ENCODE measurements at places on chromosomes 3 and 15. TPM values are rescaled to one million over a fixed set of nuclear protein-coding genes. Genes with fewer than 3 reads are reported as not detected.
A peak's percentile ranks its signal among the peaks of the same experiment; 100 is the strongest.

The PLCB2 gene
- polyA plus RNA-seq: 11.6 TPM

The PPARG gene
- polyA plus RNA-seq: 51.6 TPM

DNA sequence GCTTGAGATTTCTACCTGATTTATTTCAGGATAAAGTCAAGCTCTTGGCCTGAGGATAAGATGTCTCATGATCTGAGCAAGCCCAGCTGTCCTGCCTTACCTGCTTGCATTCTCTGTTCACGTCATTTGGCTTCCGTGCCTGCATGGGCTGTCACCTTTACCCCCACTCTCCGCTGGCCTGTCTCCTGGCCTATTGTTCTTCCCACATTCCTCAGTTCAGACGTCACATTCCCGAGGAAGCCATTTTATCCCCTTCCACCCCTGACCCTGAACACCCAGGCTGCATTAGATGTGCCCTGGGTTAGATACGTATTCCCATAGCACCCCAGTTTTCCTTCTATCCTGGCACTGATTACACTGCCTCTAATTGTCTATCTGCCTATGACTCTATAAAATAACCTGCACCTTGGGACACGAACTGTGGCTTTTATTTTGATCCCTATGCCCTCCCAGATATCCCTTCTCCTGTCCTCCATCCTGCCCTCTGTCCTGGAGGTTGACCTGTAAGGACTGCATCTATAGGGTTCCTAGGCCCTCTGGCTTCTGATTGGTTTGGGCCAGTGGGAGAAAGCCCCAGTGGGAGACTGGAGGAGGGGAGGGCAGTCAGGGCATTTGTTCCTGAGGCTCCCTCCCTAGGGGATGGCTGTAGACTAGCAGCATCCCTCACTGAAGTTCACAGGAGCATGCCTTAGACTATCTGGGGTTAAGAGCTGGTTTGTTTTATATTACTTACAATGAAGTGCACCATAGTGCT is 19.2 kb upstream of the UBE2Q2 start:
- DNase-seq: no peak

GRCh38 chr3:128484404-128485281 is 8.4 kb downstream of the GATA2 start:
- DNase-seq: no peak

GRCh38 chr15:95013381-95013780 is 782.0 kb downstream of the MCTP2 start:
- DNase-seq: no peak

DNA sequence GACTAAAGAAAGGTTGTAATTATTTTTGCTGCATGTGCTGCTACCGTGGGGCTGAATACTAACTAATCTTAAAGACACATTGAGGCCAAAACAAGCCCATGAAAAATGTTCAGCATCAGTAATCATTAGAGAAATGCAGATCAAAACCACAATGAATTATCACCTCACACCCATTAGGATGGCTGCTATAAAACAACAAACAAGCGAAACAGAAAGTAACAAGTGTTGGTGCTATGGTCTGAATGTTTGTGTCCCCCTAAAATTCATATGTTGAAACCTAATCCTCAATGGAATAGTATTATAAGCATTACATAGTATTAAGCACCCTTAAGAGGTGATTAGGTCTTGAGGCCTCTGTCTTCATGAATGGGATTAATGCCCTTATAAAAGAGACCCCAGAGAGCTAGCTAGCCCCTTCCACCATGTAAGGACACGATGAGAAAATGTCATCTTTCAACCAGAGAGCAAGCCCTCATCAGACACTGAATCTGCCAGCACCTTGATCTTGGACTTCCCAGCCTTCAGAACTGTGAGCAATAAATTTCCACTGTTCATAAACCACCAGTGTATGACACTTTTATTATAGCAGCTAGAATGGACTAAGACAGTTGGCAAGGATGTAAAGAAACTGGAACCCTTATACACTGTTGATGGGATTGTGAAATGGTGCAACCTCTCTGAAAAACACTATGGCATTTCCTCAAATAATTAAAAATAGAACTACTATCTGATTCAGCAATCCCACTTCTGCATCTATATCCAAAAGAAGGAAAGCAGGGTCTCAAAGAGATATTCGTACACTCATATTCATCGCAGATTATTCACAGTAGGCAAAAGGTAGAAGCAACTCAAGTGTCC is 76.1 kb downstream of the REC114 start:
- no peak for DNase-seq

DNA sequence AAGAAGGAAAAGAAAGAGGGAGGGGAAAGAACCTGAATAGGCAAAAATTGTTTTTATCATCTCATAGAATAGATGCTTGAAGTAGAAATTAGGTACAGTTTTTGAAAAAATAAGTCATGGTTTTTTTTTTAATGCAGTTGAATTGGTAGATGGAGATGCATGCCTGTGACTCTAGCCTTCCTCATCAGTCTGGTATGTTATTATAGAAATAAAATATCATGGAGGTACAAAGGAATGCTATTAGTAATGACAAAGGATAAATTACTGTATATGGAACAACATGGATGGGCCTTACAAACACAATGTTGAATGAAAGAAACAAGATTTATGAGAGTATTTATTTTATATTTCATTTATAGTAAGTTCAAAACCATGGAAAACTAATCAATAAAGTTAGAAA is 162.4 kb upstream of the GALNT15 start:
- no peak for DNase-seq

The RRP9 gene
- 16.4 TPM for polyA plus RNA-seq

The GOLGA6B gene
- 0.55 TPM for polyA plus RNA-seq

The TTLL13 gene
- 0.37 TPM for polyA plus RNA-seq

The AGBL1 gene
- polyA plus RNA-seq: not detected

- DNase-seq: peak; percentile 68
These were observed 2.7 kb downstream of the TMEM108 start for GRCh38 chr3:133040696-133041523.

DNA sequence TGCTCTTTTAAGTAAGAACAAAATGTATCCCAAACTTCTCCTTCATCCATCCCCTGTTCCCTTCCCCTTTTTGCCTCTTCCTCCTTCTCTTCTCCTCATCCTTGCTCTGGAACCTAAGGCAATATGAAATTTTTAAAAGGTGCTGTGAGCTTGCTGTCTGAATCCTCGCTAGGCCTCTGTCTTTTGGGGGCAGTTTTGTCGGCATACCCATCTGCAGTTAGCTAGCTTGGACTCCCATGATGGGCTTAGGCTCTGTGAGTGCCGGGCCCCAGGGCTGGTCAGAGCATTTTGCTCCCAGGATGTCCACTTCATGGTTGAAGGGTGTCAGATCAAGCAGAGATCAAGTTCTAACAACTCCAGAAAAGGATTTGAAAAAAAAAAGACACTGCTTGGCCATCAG is 18.6 kb downstream of the ZIC1 start:
- DNase-seq: no peak

- DNase-seq: no peak
These were observed 6.4 kb upstream of the NR1D2 start for GRCh38 chr3:23938688-23939087.

DNA sequence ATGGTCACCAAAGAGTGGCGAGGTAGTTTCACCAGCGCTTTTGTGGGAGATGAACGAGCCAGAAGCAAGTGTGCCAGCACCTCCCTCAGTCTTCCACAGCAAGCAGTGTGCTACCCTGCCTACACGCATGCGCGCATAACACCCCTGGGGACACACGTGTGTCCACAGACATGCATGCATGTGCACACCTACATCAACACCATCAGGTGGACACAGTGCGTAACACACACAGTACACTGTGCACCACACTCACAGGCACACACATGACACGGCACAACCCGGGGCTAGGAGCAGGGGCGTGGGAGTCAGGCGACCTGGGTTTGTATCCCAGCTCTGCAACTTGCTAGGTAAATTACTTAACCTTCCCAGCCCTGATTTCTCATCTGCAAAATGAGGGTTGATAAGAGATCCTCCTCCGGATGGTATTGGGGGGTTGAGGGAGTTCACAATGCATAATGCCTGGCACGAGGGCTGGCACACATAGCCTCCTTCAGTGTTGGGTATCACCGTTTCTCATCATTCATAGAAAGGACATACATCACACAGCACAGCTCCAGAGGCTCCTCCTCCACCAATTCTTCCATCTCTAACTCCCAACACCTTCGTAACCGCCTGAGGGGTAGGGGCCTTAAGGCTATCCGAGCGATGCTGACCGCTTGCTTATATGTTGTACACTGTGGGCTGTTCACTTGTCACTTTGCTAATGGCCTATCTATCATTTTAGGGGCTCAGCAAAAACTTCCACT is 174.9 kb downstream of the SMAD6 start:
- DNase-seq: no peak

The FOXL2 gene
- polyA plus RNA-seq: not detected

The GADL1 gene
- polyA plus RNA-seq: 4.0 TPM

The OR5K2 gene
- polyA plus RNA-seq: 0.55 TPM

- DNase-seq: no peak
These were observed 146.3 kb upstream of the SOX2 start for GRCh38 chr3:181565416-181565815.

The FGF12 gene
- polyA plus RNA-seq: 12.8 TPM

DNA sequence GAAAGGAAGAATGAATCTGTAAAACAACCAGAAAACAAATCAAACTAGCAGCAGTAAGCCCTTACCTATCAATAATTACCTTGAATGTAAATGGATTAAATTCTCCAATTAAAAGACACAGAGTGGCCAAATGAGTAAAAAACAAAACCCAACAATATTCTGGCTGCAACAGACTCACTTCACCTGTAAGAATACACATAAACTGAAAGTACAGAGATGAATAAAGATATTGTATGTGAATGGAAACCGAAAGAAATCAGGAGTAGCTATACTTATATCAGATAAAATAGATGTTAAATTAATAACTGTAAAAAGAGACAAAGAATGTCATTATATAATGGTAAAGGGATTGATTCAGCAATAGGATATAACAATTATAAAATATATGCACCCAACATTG is 514.5 kb upstream of the DPPA4 start:
- no peak for DNase-seq

The IL17RB gene
- 8.4 TPM for polyA plus RNA-seq

The SLC9A9 gene
- 6.7 TPM for polyA plus RNA-seq

DNA sequence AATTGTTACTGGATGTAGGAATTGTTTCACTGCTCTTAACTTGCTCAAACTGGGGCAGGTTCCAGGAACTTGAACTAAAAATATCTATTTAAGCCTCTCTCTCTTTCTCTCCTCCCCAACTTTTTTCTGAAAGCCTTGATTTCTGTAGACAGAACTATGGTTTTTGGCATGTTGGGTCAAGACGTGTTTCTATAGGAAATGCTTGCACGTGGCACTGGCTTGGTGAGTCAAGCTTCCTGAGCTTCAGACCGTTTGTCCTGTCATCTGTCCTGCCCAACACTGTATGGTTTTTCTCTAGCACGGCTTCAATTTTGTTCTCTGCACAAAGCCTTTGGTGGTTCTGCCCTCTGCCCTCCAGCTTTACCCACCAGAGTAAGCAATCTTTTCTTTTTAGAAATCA is 13.5 kb downstream of the EAF1 start:
- DNase-seq: no peak

The SIDT1 gene
- 2.7 TPM for polyA plus RNA-seq

DNA sequence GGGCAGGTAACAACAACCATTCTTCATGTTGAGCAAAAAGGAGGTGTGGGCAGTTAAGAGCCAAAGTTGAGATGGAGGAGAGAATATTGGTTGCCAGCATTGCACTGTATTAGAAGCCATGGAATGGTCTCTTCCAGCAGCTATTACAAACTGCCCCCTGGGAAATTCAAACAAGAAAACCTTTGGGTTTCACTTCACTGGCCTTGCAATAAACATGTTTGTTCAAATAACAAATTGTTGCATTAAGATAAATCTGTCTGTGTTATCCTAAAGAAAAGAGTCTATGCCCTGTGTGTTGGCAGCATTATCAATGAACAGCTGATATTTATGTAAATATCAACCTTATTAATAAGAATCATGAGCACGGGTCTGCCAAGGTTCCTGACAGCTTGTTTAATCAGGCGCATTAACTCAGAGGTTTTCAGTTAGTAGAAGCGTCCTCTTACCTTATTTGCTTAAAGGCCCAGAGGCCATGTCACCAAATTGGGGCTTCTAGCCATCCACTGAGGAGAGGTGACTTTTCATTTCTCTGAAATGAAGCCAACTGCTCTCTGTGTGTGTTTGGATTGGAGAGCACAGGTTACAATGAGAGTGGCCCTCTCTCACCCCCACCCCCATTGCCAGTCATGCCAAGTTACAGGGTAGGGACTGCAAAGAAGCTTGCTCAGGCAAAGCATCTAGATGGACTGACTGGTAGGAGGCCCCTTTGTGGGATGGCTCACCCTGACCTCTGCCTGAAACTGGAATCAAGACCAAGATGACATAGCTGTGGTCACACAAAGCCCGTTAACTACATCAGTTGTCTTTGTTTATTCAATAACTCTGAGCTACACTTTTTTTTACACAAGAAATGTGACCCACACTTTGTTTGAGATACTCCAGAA is 10.5 kb downstream of the FILIP1L start:
- no peak for DNase-seq

The ONECUT1 gene
- polyA plus RNA-seq: not detected

- no peak for DNase-seq
These were observed 42.1 kb downstream of the ZBTB38 start for GRCh38 chr3:141410408-141410807.

The CNTN6 gene
- 2.6 TPM for polyA plus RNA-seq

DNA sequence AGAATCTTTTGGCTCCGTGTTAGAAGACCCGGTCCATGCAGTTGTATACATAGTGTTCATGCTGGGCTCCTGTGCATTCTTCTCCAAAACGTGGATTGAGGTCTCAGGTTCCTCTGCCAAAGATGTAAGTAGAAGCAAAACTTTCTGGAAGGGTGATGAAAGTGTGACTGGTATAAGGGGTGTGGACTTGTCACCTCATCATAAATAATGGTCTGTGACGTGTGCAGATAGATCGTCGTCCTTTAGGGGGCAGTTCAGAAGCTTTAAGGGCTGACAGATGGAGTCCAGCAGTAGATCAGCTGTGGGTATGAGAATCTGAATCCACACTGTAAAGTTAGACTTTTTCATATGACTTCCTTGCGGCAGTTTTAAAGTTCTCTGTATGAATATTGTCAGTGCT is 15.3 kb downstream of the SEC61A1 start:
- no peak for DNase-seq

- DNase-seq: no peak
These were observed 8.3 kb downstream of the CPA3 start for GRCh38 chr3:148873270-148873927.

The CNTN4 gene
- polyA plus RNA-seq: 35.8 TPM

DNA sequence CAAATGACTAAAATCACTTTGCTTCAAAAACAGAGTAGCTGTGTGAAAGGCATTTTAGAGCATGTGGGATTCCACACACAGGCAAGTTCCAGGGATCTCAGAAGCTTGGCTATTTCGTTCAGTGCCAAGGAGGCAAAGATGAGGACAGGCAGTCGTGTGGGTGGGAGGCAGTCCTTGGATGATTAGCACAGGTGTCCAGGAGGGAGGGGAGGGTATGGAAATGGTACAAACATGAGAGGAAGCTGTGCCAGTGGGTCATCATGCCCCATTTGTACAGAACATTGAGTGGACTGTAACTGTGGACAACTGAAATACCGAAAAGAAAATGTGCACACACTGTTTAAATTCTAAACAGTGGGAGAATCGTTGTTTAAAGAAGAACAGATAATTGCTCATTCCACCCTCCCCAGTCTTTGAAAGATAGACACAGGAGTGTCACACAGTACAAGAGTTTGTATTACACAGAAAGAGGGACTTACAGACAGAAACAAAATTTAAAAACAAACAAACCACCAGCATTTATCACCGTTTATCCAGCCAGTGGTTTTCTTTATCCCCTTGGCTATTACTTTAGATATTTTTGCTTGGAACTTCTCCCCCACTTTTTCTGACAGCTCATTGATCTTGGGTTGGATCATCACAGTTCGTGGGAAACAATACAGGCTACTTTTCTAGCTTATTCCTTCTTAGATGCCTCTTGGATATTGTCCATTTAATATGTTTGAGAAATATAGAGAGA is 122.9 kb downstream of the GREM1 start:
- DNase-seq: no peak

The FAM174B gene
- polyA plus RNA-seq: 35.7 TPM
